Amniotic stem cell (primary cell): ENCODE measurements at places on chromosomes 3 and 15.
A peak's percentile ranks its signal among the peaks of the same experiment; 100 is the strongest.

- no peak for DNase-seq
These were observed 40.8 kb upstream of the KLF13 start for GRCh38 chr15:31285772-31286261.

- DNase-seq, result no peak
These were observed 167.9 kb downstream of the ROBO2 start for GRCh38 chr3:77207753-77208152.

GRCh38 chr3:179449636-179450035 lies 1.6 kb downstream of the GNB4 start:
- DNase-seq, result no peak

DNA sequence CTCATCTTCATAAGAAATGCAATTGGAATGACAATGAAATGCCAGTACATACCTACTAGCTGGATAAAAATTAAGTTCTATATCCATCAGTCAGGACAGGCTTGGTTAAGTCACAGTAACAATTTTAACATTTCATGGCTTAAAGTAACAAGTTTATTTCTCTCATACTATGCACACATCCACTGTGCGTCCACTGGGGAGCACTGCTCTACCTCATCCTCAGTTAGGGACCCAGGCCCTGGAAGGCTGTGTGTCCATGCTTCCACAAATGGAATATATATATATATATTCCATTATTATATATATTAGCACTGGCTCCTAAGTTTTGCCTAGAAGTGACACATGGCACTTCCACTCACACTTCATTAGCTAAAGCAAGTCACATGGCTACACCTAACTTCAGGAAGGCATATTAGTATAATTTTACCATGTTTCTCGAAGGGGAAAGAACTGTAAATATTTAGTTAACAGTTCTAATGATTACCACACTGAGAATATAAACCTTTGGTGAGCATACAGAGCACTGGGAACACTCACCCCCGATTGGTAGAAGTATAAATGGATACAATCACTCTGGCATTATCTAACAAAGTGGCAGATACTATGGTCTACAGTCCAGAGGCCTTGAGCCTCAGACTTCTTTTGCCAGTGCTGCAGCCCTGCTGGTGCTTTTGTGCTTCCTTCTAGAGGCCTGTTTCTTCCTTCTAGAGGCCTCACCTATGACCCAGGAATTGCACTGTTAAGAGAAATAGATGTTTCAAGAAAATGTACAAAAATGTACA lies 28.6 kb downstream of the AP3S2 start:
- no peak for DNase-seq

GRCh38 chr3:31959951-31960792 lies 20.9 kb downstream of the OSBPL10 start:
- peak; percentile 43 for DNase-seq
